ENCODE measurements at places on chromosomes 5 and 9.
A peak's percentile ranks its signal among the peaks of the same experiment; 100 is the strongest.

DNA sequence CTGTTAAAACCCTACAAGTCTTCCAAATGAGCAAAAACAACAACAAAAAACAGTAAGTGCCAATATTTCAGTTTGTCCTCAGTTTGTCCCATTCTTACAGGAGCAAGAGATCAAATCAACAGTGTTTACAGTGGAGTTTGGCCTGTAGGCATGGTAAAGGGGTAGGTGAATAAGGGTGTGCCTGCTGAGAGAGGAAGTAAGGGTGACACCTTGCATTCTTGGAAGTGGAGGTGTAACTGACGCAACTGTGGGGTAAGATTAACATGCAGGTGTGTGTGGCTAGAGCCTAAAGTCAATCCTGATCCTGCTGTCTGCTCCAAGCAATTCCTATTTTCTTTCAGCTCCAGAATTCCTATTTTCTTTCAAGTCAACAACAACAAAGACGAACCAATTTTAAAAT lies 43.4 kb downstream of the PFDN1 start:
- no peak for DNase-seq

GRCh38 chr9:122004589-122004988 lies 88.5 kb downstream of the TTLL11 start:
- no peak for DNase-seq

DNA sequence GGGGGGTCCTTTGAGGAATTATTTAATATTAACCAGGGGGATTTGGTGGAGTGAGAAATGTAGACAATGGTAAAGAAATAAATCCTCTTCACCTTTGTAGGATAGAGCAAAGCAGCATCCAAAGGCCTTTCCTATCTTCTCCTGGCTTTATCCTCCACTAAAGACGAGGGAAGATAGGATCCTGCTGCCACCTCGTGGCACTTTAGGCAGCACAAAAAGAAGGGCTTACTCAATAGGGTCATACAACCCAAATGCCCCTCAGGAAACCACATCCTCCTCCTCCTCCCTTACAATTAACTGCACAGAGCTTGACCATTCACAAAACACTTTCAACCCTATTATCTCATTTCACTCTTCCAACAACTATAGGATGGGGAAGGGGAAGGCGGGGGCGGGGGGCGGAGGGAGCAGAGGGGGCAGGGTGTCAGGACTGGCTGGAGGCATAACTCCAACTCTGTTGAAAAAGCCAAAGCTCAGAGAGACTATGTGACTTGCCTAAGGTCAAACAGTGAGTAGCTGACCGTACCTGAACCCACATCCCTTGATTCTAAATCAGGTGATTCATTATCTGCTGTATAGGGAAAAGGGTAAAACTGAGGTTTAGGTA lies 45.4 kb upstream of the MYOT start:
- no peak for DNase-seq

- no peak for DNase-seq
Observed at GRCh38 chr9:108085294-108085693, 595.7 kb upstream of the KLF4 start.

DNA sequence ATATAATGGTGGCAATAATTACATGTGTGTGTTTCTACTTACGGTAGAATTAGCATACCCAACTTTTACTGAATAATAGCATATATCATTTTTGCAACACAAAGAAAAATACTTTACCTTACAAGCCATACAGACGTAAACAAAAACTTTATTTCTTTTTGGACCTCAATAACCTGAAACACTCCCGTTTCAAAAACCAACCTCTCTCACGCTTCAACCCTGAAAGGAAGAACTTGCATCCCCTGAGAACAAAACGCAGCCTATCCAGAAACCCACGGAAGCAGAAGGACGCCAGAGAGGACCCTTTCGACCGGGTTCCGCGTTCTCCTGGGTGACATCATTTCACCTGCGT lies at the start of gene RNF38:
RNF38 (minus strand) TSS at position 290 of the 352 bp plus-strand sequence; CDS start at position 129, 161 bp downstream.
- peak; percentile 58 for DNase-seq

DNA sequence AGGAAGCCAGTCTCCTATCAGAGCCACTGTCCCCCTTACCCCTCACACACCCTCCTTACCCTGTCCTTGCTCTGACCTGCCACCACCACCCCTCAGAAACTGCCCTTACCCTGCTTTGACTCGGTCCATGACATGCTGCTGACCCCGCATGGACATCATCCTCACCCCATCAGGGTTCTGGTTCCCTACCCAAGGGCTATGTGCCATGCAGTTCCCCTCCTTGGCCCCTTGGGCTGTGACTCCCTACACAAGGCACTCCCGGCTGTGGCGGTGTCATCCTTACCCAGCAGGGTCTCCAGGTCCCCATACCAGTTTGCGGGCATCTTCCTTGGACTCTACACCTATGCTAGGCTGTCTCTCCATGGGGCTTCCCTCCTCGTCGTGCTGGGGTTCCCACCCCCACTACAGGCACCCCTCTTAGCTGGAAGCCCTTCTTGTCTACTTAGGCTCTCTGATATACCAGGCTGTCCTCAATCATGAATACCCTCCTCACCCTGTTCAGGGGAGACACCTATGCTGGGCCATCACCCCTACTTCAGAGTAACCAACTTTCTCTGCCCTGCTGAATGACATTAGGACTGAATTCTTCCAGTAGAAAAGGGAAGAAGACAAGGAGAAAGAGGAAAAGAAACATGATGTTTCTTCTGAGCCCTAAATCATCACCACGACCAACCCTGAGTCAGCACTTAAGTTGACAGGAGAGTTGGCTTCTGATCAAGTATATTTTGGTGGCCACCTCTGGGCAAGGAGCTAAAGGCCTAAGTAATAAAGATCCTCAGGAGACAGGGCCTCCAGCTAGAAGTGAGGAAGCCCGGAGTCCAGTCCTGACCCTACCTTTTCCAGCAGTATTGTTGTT lies 115.2 kb downstream of the GCNT1 start:
- no peak for DNase-seq

GRCh38 chr9:69221036-69221435 lies 47.0 kb downstream of the TJP2 start:
- DNase-seq = no peak

DNA sequence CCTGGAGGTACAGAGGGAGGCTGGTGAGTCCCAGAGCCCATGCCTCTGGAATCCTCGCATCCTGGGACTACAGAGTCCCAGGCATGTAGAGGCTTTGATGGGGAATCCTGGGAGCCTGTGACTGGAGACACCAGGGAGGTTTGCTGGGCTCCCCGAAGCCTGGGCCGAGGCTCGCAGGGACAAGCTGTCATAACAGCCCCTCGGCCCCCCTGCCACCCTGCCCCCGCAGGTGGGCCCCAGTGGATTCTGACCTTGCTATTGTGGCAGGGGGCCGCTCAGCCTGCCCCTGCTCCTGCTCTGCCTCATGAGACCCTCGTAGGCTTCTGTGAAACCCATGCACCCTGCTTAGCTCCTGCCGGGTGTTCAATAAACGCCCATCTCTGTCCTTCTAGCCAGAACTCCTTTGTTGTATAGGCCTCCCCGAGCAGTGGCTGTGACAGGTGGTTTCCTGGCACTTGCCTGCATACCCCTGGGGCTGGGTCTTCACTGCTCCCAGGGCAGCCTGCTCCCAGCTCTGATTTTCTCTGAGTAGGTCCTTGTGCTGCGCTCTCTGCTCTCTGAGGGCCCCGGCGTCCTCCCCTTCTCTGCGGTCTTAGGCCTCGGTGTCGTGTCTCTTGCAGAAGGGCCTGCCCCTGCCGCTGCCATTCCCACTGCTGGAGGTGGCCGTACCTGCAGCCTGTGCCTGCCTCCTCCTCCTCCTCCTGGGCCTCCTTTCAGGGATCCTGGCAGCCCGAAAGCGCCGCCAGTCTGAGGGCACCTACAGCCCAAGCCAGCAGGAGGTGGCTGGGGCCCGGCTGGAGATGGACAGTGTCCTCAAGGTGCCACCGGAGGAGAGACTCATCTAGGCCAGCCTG lies 20.4 kb downstream of the CRB2 start:
- DNase-seq = no peak

All from stimulated activated CD8-positive, alpha-beta memory T cell treated with anti-CD3 and anti-CD28 coated beads, Interleukin-7, amount 100 ng/mL, for 48 hours (primary cell).